ENCODE measurements at places on chromosomes 5 and 9.

GRCh38 chr5:41194339-41194738 lies 19.0 kb downstream of the C6 start:
- DNase-seq, result no peak

DNA sequence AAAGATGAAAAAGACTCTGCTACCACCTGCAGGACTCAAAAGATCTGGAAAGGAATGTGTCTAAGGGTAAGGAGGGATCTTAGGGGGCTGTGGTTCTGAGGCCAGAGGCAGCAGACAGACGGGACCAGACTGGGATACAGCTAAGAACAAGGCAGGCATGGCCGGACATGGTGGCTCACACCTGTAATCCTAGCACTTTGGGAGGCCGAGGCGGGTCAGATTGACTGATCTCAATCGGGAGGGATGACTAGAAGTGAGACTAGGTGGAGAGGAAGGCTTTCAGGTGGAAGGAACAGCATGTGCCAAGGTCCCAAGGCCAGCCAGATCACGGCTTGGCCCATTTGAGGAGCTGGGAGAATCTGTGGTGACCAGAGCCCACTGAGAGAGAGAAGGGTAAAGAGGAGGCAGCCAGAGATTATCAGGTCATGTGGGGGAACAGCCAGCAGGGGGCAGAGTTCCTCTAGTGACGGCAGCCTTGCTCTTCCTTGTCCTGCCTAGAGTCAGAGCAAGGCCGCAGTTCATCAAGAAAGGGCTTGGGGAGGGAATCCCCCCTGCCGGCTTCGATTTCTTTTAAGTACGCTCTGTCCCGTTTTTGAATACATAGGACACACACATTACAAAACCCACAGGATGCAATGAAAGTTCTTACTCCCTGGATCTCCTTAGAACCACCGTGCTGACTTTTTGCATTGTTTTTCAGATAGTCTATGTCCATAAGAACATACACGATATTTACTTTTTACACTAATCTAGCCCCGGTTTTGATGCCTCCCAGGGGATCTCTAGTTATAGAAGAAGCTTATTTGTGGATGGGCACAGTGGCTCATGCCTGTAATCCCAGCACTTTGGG lies 2.6 kb upstream of the OLFML2A start:
- peak; percentile 87 for DNase-seq

DNA sequence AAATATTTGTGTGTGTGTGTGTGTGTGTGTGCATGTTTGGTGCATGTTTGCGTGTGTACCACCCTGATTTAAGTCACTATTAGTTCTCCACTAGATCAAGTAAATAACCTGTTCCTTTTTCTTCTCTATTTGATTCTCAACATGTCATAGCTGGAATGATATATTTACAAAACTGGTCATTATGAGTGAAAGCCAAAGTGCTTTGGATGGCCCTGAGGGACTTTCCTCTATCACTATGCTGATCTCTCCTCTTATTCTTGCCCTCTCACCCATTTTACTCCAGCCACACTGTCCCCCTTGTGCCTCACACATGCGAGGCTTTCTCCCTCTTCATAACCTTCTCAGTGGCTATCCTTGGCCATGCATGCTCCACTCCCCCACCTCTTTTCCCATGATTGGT lies 144.6 kb upstream of the NMUR2 start:
- DNase-seq, result no peak

GRCh38 chr5:5209089-5209488 lies 69.0 kb downstream of the ADAMTS16 start:
- DNase-seq, result no peak

- DNase-seq, result no peak
Observed at GRCh38 chr5:16179936-16180788, 571 bp upstream of the MARCHF11 start.

GRCh38 chr5:143676802-143677201 lies 135.2 kb upstream of the HMHB1 start:
- peak; percentile 83 for DNase-seq

DNA sequence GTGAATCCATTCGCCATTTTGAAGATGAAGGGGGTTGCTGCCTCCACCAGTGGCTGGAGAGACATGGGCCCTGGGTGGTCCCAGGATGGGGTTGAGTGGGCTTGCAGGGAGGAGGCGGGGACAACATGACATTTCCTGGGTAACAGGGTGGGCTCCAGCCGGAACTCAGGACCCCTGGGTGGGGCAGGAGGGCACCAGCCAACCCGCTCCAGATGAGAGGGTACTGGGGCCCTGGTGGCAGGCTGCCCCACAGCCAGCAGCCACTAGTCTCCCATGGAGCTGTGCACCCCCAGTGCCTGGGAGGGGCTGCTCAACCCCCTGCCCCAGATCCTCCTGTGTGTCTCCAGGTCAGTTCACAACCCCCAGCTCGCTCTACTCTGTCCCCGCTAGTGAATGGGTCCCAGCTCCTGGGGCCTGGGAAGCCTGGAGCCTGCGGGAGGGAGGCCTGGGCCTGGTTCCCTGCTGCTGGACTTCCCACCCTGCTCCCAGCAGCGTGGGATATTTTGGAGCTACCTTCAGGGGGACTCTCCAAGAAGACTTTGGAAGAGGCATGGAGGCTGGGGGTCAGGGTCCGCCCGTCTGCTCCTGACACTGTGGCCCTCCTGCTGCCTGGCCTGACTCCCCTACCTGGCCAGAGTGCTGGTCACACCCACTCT lies 55.9 kb downstream of the AHRR start:
- no peak for DNase-seq

- DNase-seq, result no peak
Observed at GRCh38 chr5:116939641-116940040, 365.0 kb upstream of the SEMA6A start.

DNA sequence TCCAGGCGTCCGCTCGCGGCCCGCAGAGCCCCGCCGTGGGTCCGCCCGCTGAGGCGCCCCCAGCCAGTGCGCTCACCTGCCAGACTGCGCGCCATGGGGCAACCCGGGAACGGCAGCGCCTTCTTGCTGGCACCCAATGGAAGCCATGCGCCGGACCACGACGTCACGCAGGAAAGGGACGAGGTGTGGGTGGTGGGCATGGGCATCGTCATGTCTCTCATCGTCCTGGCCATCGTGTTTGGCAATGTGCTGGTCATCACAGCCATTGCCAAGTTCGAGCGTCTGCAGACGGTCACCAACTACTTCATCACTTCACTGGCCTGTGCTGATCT lies 294 bp downstream of the ADRB2 start:
- DNase-seq, result no peak

- peak; percentile 98 for DNase-seq
Observed at GRCh38 chr5:157390551-157391297, 69.3 kb upstream of the NIPAL4 start.

GRCh38 chr5:57779383-57780223 lies 297.0 kb upstream of the ACTBL2 start:
- DNase-seq, result peak; percentile 83

- peak; percentile 69 for DNase-seq
Observed at GRCh38 chr5:110054240-110054639, 364.5 kb downstream of the MAN2A1 start.

DNA sequence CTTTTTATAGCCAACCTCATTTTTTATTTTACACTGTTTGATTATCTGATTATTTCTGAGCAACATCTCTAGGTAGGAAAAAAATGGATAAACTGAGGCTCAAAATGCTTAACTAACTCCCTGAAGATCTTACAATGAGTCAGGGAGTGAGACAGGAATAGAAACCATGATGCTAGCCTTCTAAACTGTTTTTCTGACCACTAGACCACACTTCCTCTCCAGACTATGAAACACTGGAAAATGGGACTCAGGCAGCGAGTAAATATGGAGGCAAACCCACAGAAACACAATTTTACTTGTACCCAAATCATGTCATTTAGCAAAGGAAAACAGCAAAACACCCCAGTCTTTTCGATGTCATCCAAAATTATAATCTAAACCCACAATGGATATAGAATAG lies 129.9 kb upstream of the ANKH start:
- no peak for DNase-seq

DNA sequence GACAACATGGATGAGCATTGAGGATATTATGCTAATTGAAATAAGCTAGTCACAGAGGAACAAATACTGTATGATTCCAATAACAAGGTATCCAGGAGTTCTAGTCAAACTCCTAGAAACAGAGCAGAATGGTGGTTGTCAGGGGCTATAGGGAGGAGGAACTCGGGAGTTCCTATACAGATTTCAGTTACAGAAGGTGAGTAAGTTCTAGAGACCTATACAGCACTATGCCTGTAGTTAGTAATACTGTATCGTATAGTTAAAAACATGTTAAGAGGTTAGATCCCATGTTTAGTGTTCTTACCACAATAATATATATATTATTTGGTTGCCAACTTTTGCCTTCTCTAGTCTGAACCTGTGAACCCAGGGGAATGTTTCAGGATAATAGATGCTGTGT lies 7.9 kb upstream of the OXCT1 start:
- no peak for DNase-seq

DNA sequence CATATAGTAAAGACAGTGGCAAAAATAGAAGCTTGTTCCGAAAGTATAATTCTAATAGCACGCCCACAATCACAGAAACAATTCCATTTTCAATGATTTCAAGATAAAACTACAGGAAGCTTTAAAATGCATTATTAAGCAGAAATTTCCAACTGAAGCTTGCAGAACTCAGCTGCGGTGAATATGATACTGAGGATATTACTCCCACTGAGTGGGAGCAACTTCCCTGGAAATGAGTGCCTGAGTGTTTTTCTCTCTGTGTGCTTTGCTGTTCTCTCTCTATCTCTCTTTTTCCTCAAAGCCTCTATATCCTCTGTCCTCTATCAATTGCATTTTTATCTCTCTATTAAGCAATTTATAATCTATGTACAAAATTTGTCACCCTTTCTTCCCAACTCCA lies 187.5 kb upstream of the PRDM9 start:
- DNase-seq, result no peak

Data from DMS53 (cell line).